Neural crest cell (in vitro differentiated cells): ENCODE measurements at places on chromosomes 11 and 22. TPM values are rescaled to one million over a fixed set of nuclear protein-coding genes. Genes with fewer than 3 reads are reported as not detected.

GRCh38 chr22:46661221-46661851 is 41.1 kb downstream of the GRAMD4 start:
- DNase-seq = no peak

- no peak for DNase-seq
These were observed 16.8 kb upstream of the ACER3 start for GRCh38 chr11:76843907-76844306.

GRCh38 chr11:125290263-125290662 is 125.7 kb downstream of the PKNOX2 start:
- DNase-seq = no peak

- peak; percentile 96 for DNase-seq
These were observed 6.0 kb upstream of the CCDC188 start for GRCh38 chr22:20156611-20157429.

- DNase-seq = no peak
These were observed 92.6 kb upstream of the LIN7C start for GRCh38 chr11:27599217-27599616.

DNA sequence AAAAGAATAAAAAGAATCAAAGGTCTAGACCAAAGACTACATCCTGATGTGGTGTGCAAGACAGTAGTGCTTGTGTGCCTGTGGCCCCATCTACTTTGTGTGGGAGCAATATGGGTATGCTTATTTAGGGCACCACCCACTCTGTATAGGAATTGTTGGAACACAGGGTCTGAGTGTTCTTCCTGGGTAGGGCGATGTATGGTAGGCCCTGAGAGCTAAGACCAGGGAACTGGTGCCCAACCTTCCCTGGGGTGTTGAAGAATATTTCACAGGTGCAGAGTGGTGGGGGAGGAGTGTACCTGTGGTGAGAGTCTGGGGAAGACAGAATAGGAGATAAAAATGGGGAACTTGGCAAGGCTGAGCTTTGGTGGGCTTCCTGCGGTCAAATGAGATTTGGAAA is 41.9 kb downstream of the MICAL2 start:
- no peak for DNase-seq

GRCh38 chr11:12706545-12707499 is 32.6 kb downstream of the TEAD1 start:
- DNase-seq = no peak

DNA sequence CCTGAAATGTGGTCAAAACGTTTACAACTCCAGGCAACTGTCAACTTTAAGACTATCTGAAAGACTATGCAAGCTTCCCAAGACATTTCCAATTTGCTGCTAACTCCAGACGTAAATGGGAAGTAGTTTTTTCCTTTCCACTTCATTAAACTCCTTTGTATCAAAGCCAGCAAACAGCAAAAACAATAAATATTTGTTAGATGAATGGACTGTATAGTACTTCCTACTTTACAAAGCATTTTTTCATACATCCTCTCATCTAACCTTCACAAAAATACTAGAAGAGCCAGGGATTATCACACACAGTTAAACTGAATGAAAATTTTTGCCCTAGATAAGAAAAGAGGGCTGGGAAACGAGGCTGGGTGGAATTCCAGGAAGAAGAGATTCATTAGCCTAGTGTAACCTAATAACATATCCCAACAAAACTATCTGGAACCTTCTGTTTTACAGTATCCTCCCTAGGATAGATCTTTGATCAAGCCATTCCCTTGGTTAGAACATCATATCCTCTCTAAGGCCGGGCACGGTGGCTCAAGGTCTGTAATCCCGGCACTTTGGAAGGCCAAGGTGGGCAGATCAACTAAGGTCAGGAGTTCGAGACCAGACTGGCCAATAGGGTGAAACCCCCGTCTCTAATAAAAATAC is 10.4 kb downstream of the NUP98 start:
- no peak for DNase-seq

DNA sequence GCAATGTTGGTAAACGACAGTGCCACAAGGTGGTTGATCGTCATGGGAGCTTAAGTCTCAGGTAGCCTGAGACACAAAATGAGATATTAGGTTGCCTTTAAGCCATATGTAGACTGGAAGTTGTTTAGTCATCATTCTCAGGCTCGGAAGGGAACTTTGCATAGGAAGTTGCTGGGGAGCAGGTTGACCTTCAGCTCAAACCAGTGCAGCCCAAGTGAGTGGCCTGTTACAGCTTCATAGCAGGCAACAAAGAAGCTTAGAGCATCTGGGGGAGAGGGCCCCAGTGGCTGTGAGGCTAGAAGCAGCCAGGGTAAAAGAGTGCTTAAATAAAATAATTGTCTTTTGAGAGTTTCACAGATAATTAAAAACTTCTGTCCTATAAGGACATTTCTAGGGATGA is 404.0 kb downstream of the GUCY1A2 start:
- no peak for DNase-seq

GRCh38 chr11:69215216-69215615 is 59.5 kb downstream of the SMIM38 start:
- no peak for DNase-seq

- DNase-seq = peak; percentile 34
These were observed 667 bp downstream of the RAB6A start for GRCh38 chr11:73760135-73760678.

GRCh38 chr11:56852131-56852530 is 103.6 kb upstream of the OR9G4 start:
- no peak for DNase-seq

DNA sequence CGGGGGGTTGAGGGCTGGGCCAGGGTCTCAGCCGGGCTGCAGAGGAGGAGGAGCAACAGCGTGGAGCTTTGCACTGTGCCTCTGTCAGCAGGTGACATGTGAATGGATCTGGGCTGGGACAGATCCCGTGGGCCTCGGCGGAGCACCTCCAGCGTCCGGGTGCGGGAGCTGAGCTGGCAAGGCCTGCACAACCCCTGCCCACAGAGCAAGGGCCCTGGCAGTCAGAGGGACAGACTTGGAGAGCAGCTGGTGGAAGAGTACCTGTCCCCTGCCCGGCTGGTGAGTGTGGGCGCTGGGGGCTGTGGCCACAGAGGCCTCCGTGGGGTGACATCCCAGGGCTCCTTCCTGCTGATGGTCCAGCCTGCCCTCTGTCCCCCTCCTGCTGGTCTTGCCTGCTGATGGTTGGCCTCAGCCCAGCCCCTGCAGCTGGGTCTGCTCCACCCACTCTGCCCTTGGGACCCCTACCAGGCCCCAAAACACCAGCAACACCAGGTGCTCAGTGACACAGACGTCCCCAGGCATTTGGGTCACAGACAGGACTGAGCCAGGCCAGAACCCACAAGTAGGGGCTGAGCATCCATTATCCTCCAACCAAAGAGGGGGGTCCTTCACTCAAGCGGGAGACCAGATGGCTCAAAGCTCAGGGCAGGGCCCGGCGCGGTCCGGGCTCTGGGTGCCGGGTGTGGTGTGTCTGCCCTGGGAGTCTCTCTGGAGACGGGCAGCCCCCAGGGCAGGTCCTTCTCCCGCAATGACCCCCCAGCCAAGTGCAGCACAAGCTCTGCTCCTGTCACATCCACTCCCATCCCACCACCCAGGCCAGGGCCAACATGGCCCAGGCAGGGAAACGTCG is 3.5 kb downstream of the LRRC56 start:
- no peak for DNase-seq

DNA sequence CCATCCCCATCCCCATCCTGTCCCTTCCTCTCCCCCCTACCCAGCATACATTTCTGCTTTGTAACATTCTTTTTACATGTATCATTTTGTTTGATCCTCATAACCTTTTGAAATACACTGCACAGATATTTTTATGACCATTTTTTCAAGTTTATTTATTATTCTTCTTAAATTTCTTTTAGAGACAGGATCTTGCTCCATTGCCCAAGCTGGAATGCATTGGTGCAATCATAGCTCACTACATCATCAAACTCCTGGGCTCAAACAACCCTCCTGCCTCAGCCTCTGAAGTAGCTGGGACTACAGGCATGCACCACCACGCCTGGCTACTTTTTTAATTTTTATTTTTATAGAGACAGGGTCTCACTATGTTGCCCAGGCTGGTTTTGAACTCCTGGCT is 99.4 kb upstream of the AKIP1 start:
- DNase-seq = no peak

DNA sequence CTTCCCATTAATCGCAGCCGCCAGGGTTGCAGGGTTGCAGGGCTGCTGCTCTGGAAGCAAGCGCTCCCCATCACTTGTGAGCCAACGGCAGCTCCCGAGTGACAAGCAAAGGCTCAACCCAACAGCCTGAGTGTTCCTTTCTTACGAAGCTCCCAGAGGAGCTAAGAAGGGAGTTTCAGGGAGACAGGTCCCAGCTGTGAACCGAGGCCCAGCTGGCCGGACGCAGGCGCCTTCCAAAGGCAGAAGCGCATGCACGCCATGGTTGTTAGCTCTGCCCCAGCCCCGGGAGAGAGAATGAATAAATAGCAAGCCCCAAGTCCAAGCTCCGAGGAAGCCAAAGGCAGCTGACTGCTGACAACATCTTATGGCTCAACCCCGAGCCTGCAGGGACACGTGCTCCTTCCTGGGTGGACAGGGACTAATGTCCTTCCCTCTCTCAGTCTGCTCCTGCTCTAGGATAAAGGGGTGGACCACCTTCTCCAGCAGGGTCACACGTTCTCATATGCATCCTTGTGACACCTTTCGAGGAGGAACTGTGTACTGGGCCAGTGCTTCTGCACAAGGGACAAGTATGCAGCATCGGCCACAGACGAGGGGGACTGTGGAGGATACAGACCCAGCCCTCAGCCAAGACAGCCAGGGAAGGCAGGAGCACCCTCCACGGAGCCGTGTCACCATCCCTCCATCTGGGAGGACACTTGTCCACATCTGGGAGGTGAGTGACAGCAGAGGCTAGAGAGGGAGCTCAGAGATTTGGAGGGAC is 29.9 kb downstream of the SHANK2 start:
- no peak for DNase-seq

DNA sequence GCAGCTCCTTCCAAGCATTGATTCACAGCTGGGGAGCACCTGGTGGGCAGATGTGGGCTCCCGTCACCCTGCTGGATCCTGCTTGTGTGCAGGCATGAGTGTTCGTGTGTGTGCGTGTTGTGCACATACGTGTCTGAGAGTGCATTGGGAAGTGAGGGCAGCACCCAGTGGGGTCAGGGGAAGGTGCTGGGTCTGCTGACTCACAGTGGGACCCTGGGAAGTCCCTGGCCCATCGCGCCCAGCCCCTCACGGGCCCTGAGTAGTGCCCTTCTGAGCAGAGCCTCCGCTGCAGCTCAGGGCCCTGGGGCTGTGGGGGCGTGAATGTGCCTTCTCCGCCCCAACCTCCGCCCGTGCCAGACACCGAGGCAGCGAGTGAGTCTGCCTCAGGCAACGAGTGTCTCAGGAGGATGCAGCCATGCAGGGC is 36.8 kb downstream of the WNT11 start:
- no peak for DNase-seq

GRCh38 chr11:122439866-122440810 is 215.4 kb upstream of the UBASH3B start:
- DNase-seq = peak; percentile 29

GRCh38 chr22:41576877-41577276 is 12.8 kb downstream of the PMM1 start:
- DNase-seq = peak; percentile 48

DNA sequence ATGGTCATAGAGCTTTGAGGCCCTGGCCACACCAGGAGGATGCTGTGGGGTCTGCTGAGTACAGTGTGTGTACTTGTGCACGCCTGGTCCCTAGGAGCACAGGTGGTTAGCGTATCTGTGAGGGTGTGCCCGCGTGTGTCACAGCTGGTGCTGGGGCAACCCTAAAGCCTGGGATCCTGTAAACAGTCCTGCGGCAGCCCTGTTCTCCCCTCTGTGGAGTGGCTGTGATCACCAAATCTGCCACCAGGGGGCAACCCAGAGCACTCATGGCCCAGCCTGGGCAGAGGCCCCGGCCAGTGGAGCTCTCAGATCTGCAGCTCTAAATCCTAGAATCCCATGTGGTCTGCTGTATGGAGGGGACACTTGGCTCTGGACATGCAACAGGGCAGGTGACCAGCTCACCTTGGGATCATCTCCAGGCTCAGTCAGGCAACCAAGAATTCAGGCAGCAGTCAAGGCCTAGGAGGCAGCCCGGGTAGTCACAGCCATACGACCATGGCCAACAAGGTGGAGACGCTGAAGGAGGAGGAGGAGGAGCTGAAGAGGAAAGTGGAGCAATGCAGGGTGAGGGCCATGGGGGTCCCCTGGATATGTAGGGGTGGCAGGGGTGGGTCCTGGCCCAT is 3.9 kb downstream of the SH3BP1 start:
- DNase-seq = peak; percentile 99

DNA sequence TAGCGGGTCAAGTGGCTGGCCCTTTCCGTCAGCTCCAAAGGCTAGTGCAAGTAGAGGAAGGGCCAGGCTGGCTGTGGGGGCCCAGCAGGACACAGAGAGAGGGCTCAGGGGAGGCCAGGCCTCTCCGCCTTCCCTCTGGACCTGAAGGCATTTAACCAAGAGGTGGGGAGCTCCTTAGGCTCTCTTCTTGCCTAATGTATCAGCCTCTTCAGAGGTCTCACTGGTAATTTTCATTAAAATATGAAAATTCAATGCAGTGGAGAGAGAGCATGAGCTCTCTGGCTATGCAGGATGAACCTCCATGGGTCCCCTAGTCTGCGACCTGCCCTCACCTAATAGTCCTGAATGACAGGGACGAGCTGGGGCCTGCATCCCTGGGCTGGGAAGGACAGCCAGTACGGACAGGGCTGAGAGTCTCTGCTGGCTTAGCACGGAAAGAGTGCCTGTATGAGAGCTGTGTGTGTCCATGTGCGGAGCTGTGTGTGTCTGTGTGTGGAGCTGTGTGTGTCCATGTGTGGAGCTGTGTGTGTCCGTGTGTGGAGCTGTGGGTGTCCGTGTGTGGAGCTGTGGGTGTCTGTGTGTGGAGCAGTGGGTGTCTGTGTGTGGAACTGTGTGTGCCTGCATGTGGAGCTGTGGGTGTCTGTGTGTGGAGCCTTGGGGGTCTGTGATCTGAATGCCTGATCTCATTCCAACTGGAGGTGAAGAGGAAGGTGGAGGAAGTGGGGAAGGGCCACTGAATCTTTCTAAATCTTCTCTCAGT is 2.4 kb downstream of the ALX4 start:
- no peak for DNase-seq

- no peak for DNase-seq
These were observed 1.4 kb upstream of the LHFPL7 start for GRCh38 chr22:24947881-24948280.

- DNase-seq = peak; percentile 32
These were observed 22.7 kb upstream of the GRAMD1B start for GRCh38 chr11:123407130-123407995.

DNA sequence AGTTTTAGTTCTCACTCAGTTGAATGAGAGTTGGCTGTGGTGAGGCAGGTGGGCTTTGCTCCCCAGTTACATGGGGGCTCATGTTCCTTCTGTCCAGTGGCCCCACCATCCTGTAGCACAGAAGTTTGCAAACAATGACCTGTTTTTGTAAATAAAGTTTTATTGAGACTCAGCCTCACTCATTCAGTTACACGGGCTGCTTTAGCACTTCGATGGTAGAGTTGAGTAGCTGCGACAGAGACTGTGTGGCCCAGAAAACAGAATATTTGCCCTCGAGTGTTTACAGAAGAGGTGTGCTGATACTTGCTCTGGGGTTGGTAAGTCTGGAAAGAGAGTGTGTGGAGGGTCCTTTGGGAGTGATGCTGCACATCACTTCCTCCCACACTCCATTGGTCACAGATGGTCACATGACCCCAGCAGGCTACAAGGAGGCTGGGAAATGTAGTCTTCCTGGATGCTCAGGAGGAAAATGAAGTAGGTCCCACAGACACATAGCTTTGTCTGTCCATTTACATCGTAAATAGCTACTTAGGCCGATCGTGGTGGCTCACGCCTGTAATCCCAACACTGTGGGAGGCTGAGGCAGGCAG is 34.6 kb downstream of the IFT27 start:
- no peak for DNase-seq

FOLH1 gene
- total RNA-seq = not detected in 2 replicates

POTEH gene
- not detected in 2 replicates for total RNA-seq

MIOX gene
- total RNA-seq = 0.30 and 0.35 TPM in 2 replicates

PEX16 gene
- 27.6 and 29.6 TPM in 2 replicates for total RNA-seq

MFRP gene
- total RNA-seq = not detected in 2 replicates

CDON gene
- total RNA-seq = 21.3 and 22.1 TPM in 2 replicates

SLC25A18 gene
- 0.34 and 0.86 TPM in 2 replicates for total RNA-seq
